ENCODE measurements at places on chromosomes 5 and 9.

DNA sequence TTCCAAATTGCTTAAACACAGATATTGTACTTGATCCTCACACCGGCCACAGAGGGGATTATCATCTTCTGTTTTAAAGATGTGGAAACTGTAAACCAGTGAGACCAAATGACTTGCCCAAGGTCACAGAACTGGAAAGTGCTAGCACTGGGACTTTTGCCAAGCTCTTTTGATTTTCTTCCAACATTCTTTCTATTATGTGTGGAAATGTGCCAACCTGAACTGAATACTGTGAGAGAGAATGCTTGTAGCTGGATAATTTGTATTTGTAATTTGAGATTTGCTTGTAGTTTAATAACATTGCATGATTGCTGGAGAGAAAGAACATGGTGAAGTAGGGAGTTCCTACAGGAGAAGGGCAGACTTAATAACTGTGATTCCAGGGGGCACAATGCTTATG, 977.9 kb upstream of the NUDT12 start:
- DNase-seq, result no peak

DNA sequence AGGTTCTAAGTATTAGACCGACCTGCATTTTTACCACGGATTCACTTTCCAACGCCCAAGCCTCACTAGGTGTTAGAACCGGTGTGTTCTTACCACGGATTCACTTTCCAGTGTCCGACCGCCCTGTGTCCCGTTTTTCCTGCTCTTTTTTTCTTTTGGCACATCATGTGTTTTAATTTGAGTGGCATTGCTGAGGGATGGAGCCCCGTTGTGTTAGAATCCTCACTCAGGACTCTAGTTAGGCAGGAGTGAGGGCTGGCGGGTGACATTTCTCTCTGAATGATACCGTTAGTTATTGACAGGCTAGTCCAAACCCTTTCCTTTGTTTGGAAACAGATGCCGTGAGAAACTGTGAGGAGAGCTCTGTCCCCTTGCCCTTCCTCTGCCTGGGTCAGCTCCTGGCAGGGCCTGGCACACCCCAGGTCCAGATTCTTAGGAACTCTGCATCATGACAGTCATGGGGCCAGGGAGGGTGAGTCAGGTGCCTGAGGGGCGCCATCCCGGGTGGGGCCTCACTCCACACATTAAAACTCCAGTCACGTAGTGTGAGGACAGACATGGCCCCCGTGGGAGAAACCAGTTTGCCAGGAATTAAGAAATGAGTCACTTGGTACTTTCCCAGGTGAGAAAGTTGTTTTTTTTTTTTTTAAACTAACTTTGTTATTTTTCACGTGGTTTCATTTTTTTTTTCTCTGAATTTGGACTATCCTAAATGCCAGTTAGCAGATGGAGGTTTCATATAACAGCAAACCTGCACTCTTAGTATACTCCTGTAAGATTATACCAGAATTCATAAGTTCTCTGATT, 15.8 kb downstream of the EXOC3 start:
- no peak for DNase-seq

GRCh38 chr9:16825971-16826625, 44.4 kb downstream of the BNC2 start:
- no peak for DNase-seq

DNA sequence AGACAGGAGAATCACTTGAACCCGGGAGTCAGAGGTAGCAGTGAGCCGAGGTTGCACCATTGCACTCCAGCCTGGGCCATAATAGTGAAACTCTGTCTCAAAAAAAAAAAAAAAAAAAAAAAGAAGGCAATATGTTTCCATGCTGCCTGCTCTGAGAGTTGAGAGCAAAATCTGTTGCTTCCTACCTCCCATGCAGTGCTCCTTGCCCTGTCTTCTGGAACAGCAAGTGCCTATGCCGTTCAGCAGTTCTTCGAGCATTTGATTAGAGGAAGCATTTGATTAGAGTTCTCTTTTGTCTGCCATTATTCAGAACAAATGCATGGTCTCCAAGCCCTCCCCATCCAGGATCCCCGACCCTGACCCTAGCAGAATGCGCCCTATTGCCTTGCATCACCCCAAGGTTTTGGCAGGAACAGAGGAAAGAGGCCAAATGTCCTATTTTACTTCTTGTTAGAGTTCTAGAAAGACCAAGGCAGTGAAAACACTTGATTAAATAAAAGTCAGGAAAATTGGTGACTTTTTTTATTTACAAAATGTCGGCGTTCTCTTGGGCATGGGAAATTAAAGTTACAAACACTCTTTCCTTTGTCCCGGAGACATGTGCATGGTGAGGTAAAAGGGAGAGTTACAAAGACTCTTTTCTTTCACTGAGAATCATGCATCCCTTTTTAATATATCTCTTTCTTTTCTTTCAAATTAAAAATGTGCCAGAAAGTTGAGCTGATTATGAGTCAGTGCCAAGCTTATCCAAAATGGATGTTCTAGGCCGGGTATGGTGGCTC, 27.8 kb upstream of the FSD1L start:
- DNase-seq, result no peak

GRCh38 chr5:10355071-10355889, 1.8 kb downstream of the MARCHF6 start:
- DNase-seq, result no peak

- no peak for DNase-seq
Observed at GRCh38 chr5:38816083-38817030, 29.5 kb upstream of the OSMR start.

Measured in GM19239 (cell line).